GM23338 (cell line): ENCODE measurements at places on chromosomes 6 and 20.

DNA sequence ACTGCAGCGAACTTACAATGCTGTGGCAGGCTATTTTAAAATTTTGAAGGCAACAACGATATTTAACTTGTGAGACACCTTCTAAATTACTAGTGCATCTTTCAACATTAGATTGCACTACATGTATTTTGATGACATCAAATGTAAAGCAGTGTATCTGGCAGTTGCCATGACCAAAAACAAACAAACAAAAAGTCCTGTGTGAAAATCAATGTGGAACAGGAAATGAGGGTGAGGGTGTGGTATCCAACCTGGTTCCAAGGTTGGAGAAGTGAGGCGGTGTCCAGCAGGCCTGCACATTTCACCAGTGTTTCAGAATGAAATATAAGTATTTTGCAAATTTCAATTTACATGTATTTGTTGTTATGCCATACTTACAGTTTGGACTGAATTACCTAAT, 112.0 kb downstream of the LAMP5 start:
- no peaks in the 10 kb centered on the region; the same call in 1 of the 2 replicates for H3K4me1 ChIP-seq
- H3K27me3 ChIP-seq, result no peaks in the 10 kb centered on the region
- H3K4me3 ChIP-seq, result no peak overlapping the region
- no peak for DNase-seq

- H3K27ac ChIP-seq, result no peak overlapping the region
- no peaks in the 10 kb centered on the region for H3K27me3 ChIP-seq
- no peaks in the 10 kb centered on the region for H3K36me3 ChIP-seq
Observed at GRCh38 chr6:157994125-157994795, 12.6 kb downstream of the SYNJ2 start.

DNA sequence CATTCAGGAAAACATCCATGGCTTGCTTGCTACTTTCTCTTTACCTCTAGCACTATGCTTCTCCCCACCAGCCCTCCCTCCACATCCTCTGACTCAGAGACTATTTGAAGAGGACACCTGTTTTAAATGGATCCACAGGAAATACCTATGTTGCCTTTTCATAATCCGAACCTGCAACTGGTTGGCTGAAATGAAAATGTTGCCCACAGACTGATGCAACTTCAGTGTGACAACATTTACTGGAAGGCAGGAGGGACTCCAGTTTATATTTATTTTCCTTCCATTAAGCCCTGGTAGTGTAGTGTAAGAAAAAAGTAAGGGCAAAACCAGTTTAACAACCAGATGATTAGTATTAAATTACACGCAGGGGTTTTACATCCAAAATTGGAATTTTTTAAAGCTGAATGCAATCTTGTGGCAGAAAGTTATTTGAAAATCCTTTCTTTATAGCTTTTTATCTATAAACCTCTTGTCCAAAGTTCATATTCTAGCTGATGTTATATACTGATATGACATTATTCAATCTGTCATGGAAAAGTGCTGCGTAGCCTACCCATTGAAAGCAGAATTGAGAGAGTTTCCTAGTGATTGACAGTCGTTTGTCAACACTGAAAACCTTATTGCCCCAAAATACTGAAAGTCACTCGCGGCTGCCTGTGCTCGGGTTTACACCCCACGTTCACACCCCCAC, 881 bp upstream of the AIG1 start:
- peaks cover 55% of the 10 kb centered on the region for H3K4me1 ChIP-seq
- peak overlapping the region; percentile 51 for H3K4me3 ChIP-seq
- no peaks in the 10 kb centered on the region for H3K36me3 ChIP-seq
- no peaks in the 10 kb centered on the region for H3K27me3 ChIP-seq
- peak; percentile 36 for DNase-seq

DNA sequence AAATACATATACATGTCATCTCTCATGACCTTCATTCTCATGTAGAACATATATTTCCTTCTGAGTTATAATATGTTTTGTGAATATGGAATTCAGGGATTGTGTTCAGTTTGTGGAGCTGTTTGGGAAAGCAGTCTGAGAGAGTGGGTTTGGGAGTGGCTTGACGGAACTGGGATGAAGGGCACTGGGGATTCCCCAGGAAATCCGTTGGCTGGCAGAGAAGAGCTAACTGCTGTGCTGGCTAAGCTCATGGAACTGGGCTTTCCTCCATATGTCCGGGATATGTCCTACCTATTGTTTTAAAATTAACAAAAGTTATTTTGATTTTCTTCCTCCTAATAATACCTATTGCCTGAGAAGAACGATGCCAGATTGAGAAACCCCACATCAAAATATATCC, 359.5 kb upstream of the FLRT3 start:
- no peaks in the 10 kb centered on the region for H3K4me1 ChIP-seq
- H3K27me3 ChIP-seq, result no peaks in the 10 kb centered on the region
- H3K4me3 ChIP-seq, result no peak overlapping the region
- no peak for DNase-seq

GRCh38 chr6:107491138-107491609, 1.3 kb downstream of the SOBP start:
- H3K4me3 ChIP-seq, result peak overlapping the region; percentile 94
- peaks cover 35% of the 10 kb centered on the region for H3K4me1 ChIP-seq
- DNase-seq, result peak; percentile 80
- H3K27me3 ChIP-seq, result peaks cover 68% of the 10 kb centered on the region
- no peaks in the 10 kb centered on the region for H3K36me3 ChIP-seq

- no peak for DNase-seq
- H3K27me3 ChIP-seq, result no peaks in the 10 kb centered on the region
- H3K36me3 ChIP-seq, result peaks cover 20% of the 10 kb centered on the region
Observed at GRCh38 chr20:35014537-35014936, 58.9 kb downstream of the MYH7B start.

DNA sequence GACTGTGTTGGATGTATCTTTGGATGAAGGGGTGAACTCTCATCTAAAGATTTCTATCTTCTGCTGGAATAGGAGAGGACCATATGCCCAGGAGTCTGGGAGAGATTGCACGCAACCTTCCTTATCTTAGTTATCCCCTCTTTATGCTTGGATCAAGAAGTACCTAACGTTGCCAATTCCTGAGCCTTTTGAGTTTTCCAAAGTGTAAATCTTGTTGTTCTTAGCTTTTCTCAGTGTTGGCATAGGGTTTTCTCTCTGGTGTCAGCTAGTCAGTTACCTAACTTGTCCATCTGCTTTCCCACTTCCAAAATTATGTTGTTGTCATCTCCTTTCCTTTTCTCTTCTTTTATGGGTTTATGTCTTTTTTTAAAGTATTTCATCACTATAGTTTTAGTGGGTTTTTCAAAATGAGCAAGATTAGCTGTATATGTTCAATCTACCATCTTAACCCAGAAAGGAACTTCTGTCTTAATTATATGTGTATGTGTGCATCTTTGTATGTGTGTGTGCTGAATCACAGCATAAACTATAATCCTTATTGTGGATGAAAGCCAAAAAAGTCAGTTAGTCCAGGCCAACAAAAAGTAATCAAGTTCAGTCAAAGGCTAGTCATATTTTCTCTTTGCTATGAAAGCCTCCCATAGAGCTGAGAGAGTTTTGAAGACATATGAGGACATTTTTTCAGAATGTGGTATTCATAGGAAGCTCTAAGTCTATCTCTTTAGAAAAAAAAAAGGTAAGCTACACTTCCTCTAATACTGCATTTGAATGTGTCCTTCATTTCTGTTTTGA, 72.1 kb downstream of the KHDC1L start:
- H3K27me3 ChIP-seq, result no peaks in the 10 kb centered on the region
- no peak overlapping the region for H3K27ac ChIP-seq
- no peak overlapping the region for H3K4me3 ChIP-seq
- no peaks in the 10 kb centered on the region for H3K4me1 ChIP-seq
- DNase-seq, result no peak

GRCh38 chr6:39197521-39197920, 31.8 kb downstream of the KCNK5 start:
- no peak overlapping the region for H3K4me3 ChIP-seq
- peaks cover 4% of the 10 kb centered on the region; the same call in 1 of the 2 replicates for H3K4me1 ChIP-seq
- DNase-seq, result no peak
- no peak overlapping the region for H3K27ac ChIP-seq
- H3K27me3 ChIP-seq, result no peaks in the 10 kb centered on the region

GRCh38 chr6:154569156-154569862, 58.8 kb upstream of the CNKSR3 start:
- no peak for DNase-seq
- no peaks in the 10 kb centered on the region for H3K27me3 ChIP-seq
- H3K27ac ChIP-seq, result no peak overlapping the region
- no peaks in the 10 kb centered on the region for H3K36me3 ChIP-seq
- H3K4me3 ChIP-seq, result no peak overlapping the region

GRCh38 chr6:13431059-13431656, 56.2 kb downstream of the GFOD1 start:
- no peak for DNase-seq
- H3K36me3 ChIP-seq, result no peaks in the 10 kb centered on the region
- no peaks in the 10 kb centered on the region for H3K27me3 ChIP-seq
- H3K27ac ChIP-seq, result peak overlapping the region; percentile 35; the same call in 1 of the 2 replicates

DNA sequence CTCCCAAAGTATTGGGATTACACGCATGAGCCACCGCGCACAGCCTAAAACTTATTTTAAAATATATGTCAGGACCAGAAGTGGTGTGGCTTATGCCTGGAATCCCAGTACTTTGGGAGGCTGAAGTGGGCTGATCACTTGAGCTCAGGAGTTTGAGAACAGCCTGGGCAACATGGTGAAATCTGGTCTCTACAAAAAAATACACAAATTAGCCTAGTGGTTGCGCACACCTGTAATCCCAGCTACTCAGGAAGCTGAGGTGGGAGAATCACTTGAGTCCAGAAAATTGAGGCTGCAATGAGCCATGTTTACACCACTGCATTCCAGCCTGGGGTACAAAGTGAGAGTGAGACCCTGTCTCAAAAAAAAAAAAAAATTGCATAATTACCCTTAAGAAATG, 13.7 kb downstream of the PXT1 start:
- DNase-seq, result no peak
- H3K4me1 ChIP-seq, result no peaks in the 10 kb centered on the region
- no peak overlapping the region for H3K27ac ChIP-seq
- H3K27me3 ChIP-seq, result no peaks in the 10 kb centered on the region
- no peak overlapping the region for H3K4me3 ChIP-seq

DNA sequence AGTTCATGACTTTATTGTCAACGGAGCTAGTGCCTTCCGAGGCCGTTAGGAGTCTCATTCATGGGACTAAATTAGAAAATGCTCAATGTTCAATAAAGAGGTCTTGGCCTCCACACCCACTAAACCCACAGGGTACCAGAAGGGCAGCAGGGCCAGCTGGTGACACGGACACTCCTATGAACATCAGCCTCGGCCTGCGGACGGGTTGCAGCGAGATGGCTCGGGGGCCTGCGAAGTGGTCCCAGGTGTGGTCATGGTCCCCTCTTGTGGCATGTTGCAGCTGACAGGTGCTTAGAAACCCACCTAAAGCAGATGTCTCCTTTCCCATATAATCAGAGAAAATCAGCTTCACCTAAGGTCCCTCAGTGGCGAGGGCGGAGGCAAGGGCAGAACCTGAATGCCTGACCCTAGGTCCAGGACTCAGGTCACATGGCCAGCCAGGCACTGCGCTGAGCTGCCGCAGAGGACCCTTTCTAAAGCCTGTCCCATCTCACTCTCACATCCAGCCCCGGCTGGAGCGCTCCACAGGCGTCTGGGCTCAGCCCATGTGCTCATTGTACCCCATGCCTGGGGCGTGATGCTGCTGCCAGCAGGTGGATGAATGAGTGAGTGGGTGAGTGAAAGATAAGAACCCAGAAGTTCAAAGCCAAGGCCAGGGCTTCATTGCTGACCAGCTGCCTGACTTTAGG, 35.8 kb downstream of the NFATC2 start:
- DNase-seq, result no peak
- no peaks in the 10 kb centered on the region for H3K27me3 ChIP-seq
- no peaks in the 10 kb centered on the region for H3K4me1 ChIP-seq
- no peaks in the 10 kb centered on the region for H3K36me3 ChIP-seq

DNA sequence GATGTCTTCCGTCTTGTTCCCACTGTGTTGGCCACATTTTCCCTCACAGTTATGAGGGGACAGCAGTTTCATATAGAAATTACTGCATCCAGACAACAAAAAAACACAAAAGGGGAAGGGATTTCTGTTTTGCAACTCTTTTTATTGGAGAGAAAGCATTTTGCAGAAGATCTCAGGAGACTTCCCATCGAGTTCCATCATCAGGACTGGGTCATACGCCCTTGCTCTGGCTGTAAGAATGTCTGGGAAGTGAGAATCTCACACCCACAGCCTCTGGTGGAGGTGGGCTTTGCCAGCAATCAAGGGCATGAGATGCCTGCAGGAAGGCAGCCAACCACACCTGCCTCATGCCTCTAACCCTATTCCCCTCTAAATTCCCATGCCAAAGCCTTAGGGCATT, 5.8 kb upstream of the IGF2R start:
- H3K27ac ChIP-seq, result no peak overlapping the region
- DNase-seq, result no peak
- H3K36me3 ChIP-seq, result no peaks in the 10 kb centered on the region
- H3K4me1 ChIP-seq, result no peaks in the 10 kb centered on the region

GRCh38 chr6:87700397-87701343, 1.4 kb downstream of the AKIRIN2 start:
- H3K27me3 ChIP-seq, result no peaks in the 10 kb centered on the region
- peaks cover 21% of the 10 kb centered on the region for H3K4me1 ChIP-seq
- peak overlapping the region; percentile 85 for H3K4me3 ChIP-seq
- H3K36me3 ChIP-seq, result no peaks in the 10 kb centered on the region
- H3K27ac ChIP-seq, result peak overlapping the region; percentile 35; the same call in 1 of the 2 replicates

DNA sequence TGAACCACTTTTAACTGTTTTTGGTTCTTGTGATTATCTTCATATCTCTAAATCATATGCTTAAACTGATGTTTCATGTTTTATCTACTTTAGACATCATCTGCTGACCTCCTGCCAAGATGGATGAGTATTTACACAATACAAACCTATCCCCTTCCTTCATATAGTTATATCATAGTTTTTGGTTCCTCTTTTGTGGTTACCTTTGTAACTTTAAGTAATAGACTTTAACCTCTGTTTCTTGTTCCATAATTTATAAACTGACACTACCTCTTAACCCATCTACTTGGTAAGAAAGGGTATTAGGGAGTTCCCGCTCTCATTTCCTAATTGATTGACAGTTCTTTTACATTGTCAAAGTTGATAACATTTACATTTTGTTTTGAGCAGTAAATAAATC, 11.9 kb downstream of the PCMT1 start:
- H3K4me3 ChIP-seq, result no peak overlapping the region
- no peaks in the 10 kb centered on the region for H3K27me3 ChIP-seq
- H3K27ac ChIP-seq, result no peak overlapping the region
- H3K4me1 ChIP-seq, result no peaks in the 10 kb centered on the region
- peaks cover 4% of the 10 kb centered on the region; the same call in 1 of the 2 replicates for H3K36me3 ChIP-seq

- DNase-seq, result no peak
- no peak overlapping the region for H3K27ac ChIP-seq
- H3K4me1 ChIP-seq, result no peaks in the 10 kb centered on the region
- H3K36me3 ChIP-seq, result no peaks in the 10 kb centered on the region
Observed at GRCh38 chr20:35293303-35294292, 1.4 kb upstream of the FAM83C start.

- H3K4me3 ChIP-seq, result no peak overlapping the region
- peaks cover 6% of the 10 kb centered on the region for H3K4me1 ChIP-seq
- no peak overlapping the region for H3K27ac ChIP-seq
- no peaks in the 10 kb centered on the region for H3K27me3 ChIP-seq
- H3K36me3 ChIP-seq, result no peaks in the 10 kb centered on the region
- DNase-seq, result no peak
Observed at GRCh38 chr6:144413418-144413817, 128.3 kb downstream of the UTRN start.
